Naive thymus-derived CD4-positive, alpha-beta T cell (primary cell): ENCODE measurements at places on chromosomes 12 and 14. TPM values are rescaled to one million over a fixed set of nuclear protein-coding genes. Genes with fewer than 3 reads are reported as not detected.
A peak's percentile ranks its signal among the peaks of the same experiment; 100 is the strongest.

DNA sequence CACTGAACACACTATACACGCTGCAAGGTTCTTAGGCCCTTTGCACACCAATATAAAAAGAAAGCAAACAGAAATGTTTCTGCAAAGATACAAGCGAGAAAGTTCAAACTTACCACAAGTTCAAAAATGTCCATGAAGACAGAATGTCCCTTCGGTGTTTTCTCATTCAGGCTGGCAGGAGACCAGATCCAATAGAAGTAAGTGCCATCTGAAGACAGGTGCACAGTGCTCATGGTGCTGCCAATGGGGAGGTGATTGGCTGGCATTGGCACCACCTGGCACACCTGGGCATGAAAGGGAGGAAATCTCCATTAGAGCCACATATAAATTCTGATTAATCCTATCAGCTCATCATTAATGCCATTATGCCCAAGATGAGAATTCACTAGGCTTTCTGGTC lies 76.3 kb downstream of the HECTD4 start:
- no peak for DNase-seq

DNA sequence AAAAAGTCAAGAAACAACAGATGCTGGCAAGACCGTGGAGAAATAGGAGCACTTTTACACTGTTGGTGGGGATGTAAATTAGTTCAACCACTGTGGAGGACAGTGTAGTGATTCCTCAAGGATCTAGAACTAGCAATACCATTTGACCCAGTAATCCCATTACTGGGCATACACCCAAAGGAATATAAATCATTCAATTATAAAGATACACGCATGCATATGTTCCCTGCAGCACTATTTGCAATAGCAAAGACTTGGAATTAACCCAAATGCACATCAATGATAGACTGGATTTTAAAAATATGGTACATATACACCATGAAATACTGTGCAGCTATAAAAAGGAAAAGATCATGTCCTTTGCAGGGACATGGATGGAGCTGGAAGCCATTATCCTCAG lies 18.0 kb upstream of the CATSPERB start:
- no peak for DNase-seq

- no peak for DNase-seq
These were observed 8.0 kb upstream of the PLEKHA5 start for GRCh38 chr12:19121449-19122018.

The SERPINA9 gene
- not detected for polyA plus RNA-seq

DNA sequence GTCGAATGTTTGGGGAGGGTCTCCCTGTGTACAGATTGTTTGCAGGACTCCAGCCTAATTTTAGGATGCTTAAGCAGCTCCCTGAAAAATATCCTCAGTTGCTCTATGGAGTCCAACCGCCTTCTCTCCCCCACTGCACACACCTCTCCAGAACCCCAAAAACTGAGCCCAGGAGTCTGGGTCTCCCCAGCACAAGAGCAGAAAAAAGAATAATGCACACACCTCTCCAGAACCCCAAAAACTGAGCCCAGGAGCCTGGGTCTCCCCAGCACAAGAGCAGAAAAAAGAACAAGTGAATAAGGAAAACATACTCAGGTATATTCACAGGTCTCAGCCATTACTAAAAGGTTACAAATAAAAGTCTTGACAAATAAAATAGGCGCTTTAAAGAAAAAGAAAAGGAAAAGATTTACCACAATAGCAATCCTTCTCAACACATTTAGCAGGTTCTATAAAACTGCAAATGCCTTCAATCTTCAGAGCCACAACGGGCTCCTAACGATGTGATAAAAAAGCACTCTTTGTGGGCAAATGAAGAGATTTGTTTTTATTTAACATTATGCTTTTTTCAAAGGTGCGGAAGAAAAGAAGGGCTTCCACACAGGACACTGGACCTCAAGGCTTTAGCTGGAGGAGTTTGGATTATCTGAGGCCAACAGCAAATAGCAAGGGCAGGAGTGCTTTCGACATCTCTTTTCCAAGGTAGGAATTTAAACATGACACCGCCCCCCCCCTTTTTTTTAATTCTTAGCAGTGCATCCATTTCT lies 8.2 kb downstream of the BCL11B start:
- peak; percentile 19 for DNase-seq

The TIMM9 gene
- 89.8 TPM for polyA plus RNA-seq

- DNase-seq, result no peak
These were observed 23.5 kb downstream of the AKAP6 start for GRCh38 chr14:32352631-32353030.
